NCI-H146 (cell line): ENCODE measurements at places on chromosomes 3 and 15.

DNA sequence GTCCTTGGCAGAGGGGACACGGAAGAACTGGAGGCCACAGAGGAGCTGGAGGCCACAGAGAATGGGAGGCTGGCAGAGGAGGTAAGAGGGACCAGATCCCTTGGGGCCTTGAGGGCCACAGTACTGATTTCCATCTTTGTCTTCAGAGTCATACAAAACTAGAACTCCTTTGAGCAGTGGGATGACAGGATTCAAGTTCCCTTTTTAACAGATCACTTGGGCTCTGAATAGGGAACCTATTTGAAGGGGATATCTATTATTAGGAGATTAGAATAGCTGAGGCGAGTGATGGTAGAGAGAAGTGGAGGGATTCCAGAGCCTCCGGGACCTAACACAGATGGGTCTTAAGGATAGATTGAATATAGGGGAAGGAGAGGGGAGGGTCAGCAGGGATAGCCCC lies 55.7 kb downstream of the OXNAD1 start:
- DNase-seq = no peak

- DNase-seq = no peak
Observed at GRCh38 chr3:19427422-19428149, 279.3 kb downstream of the KCNH8 start.

- DNase-seq = no peak
Observed at GRCh38 chr15:51709031-51709430, 27.7 kb downstream of the SCG3 start.

DNA sequence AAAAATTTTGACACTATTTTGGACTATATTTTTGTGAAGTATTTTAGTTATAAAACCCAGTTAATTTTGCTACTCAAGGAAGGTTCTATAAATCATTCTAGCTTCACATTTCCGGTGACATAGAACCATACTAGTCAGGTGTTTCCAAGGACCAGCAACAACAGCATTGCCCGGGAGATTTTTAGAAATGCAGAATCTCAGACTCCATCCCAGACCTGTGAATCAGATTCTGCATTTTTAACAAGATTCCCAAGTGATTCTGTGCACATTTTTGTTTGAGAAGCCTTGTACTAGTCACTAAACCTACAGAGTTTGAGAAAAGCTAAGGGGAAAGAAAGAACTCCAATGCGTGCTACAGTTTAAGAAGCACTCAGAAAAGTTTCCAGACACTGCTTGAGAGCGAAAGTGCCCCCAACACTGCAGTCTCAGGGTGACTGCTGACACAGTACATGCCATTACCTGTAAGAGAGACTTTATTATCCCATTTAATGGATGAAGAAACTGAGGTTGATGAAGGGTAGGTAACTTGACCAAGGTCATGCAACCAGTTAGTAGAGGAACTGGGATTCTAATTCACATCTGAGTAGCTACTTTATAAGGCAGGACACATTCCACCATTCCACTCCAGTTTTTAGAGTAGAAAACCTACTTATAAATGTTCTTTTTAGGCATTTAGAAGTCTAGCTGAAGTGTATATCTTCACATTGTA lies 49.7 kb upstream of the USP3 start:
- no peak for DNase-seq

DNA sequence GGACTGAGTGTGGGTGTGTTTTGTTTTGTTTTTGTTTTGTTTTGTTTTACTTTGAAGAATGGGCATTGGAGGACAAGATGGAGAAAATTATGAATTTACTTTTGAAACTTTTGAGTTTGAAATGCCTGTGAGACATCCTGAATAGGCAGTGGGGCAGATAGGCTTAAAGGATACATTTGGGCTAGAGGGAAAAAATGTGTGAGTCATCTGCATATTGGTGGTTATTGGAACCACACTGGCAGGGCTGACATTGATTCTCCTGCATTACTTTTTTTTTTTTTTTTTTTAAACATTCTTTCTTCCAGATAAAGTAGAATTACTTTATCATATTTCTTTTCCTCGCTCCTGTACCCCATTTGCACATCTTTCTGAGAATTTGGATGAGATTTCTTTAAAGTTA lies 56.1 kb downstream of the CALML4 start:
- no peak for DNase-seq

- DNase-seq = peak; percentile 5
Observed at GRCh38 chr3:39443530-39443929, 23.9 kb upstream of the MOBP start.

- no peak for DNase-seq
Observed at GRCh38 chr3:106119614-106120082, 250.8 kb upstream of the CBLB start.

DNA sequence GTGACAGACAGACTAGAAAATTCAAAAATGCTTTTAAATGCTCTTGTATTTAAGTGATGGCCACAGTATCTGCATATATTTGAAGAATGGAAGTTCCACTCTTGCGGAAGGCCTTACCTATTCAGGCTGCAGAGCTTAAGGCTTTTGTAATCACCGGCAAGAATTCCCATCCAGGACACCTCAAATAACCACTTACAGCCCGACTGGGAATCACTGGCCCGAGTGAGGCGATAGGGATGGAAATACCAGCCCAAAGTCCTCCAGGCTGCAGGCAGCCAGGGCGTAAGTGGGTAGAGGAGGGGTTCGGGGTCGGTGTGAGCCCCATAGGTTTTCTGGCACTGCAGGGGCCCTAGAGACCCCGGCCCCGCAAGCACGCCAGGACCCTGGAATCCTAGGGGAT lies 9.5 kb downstream of the CMTM7 start:
- DNase-seq = no peak

GRCh38 chr3:149535333-149535685 lies 60.8 kb downstream of the TM4SF4 start:
- DNase-seq = peak; percentile 27

GRCh38 chr3:169809230-169809795 lies 3.4 kb upstream of the LRRIQ4 start:
- DNase-seq = no peak

DNA sequence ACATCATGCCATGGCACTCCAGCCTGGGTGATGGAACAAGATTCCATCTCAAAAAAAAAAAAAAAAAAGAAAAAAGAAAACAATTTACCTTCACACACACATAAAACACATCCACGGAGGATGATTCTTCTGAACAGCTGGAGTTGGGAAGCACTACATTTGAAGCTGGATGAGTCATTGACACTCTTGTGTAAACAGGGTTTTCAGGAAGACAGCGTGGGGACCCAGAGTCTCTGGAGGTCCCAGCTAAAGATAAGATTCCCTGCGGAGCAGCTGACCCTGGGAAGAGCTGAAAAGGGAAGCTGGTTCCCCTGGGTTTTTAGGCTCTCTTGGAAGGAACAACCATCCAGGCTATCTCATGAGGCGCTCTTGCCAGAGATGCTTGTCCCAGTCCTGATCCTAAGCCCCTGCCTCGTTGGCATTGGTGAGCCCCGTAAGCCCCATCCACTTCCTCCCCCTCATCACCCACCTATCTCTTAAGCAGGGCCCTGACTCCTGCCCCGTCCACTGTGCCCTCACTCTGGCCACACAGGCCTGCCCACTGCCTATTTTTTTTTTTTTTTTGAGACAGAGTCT lies 32.0 kb upstream of the FURIN start:
- DNase-seq = no peak

GRCh38 chr15:67803996-67804843 lies 21.1 kb upstream of the SKOR1 start:
- no peak for DNase-seq

DNA sequence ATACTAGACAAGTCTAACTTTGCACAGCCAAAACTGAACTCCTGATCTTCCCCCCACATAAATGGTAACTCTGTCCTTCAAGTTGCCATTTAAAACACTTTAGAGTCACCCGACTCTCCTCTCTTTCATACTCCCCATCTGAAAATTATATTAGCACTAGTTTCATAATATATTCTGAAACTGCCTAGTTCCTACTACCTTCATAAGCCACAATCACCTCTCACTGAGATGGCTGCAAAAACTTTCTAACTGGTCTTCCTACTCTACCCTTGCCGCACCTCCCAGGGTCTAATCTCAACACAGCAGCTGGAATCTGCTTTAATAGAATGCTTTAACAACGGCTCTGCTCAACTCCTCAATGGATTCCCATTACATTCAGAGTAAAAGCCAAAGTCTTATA lies 55.0 kb downstream of the GLB1 start:
- no peak for DNase-seq

DNA sequence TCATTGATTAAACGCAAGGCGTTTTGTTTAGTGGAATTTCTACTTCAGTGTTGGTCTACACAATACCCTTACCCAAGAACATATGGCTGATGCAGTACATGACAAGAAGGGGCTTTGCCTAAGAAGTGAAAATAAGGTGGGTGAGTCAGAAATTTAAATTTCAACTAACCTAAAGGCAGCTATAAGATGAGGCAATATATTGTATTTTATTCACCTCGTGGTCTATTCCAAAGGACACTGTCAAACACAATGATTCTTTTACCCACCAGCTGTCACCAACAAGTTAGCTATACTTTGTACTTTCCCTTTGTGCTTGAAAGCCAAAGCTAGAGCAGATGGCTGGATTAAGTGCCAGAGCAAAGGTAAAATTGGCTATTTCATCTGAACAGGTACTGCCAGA lies 10.9 kb upstream of the SETMAR start:
- no peak for DNase-seq

DNA sequence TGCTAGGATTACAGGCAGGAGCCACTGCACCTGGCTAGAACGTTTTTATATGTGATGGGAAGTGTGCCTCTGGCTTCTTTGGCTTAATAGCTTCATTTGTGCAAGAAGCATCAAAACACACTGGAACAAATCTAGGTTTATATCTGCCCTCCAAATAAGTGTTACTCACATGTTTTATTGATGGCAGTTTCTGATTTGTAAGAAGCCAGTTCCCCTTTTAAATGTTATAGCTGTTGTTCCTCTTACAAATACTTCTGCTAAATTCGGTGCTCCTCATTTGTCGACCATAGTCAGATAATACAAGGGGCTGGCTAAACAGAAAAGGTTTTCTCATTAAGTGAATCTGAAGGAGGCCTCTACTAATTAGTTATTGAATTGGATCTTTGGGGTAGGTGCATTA lies 307.1 kb upstream of the SEMA6D start:
- no peak for DNase-seq

DNA sequence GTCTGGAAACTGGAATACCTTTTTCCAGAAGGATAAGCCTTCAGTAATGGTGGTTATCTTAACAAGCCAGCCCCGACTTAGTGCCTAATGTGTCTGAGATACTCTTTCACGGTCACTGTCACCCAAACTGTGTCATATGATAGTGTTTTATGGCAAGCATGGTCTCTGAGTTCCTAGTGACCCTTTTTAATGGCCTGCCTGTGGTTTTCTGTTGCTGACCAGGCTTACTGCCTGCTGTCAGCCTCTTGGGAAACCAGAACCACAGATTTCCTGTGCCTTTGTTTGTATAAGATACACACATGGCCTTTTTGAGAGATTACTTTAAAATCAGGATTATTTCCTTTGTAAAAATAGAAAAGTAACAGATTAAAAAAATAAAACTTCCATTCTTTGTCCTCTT lies 22.4 kb downstream of the HPS3 start:
- no peak for DNase-seq

GRCh38 chr3:99578339-99578970 lies 59.9 kb upstream of the COL8A1 start:
- no peak for DNase-seq

DNA sequence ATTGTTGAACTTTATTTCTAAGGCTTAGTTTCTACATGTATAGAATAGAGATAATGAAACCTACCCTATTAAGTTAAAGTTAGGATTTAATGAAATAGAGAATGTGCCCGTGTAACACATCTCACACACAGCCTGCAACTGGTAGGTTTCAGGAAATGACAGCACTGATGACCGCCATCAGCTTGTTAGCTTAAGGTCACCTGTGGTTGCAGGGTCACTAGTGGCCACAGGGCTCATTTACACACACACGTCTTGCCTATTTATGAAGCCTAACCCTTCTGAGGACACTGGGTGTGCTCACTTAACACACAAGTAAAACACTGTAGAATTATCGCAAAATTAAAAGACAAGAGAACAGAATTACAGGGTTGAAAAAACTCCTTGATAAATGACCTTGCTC lies 20.1 kb downstream of the CHRM5 start:
- peak; percentile 20 for DNase-seq

- peak; percentile 67 for DNase-seq
Observed at GRCh38 chr3:136658946-136659682, 93.1 kb downstream of the STAG1 start.

- DNase-seq = no peak
Observed at GRCh38 chr3:194575484-194576210, 57.6 kb downstream of the TMEM44 start.

- DNase-seq = peak; percentile 68
Observed at GRCh38 chr3:139358841-139359562, 15.2 kb downstream of the MRPS22 start.

DNA sequence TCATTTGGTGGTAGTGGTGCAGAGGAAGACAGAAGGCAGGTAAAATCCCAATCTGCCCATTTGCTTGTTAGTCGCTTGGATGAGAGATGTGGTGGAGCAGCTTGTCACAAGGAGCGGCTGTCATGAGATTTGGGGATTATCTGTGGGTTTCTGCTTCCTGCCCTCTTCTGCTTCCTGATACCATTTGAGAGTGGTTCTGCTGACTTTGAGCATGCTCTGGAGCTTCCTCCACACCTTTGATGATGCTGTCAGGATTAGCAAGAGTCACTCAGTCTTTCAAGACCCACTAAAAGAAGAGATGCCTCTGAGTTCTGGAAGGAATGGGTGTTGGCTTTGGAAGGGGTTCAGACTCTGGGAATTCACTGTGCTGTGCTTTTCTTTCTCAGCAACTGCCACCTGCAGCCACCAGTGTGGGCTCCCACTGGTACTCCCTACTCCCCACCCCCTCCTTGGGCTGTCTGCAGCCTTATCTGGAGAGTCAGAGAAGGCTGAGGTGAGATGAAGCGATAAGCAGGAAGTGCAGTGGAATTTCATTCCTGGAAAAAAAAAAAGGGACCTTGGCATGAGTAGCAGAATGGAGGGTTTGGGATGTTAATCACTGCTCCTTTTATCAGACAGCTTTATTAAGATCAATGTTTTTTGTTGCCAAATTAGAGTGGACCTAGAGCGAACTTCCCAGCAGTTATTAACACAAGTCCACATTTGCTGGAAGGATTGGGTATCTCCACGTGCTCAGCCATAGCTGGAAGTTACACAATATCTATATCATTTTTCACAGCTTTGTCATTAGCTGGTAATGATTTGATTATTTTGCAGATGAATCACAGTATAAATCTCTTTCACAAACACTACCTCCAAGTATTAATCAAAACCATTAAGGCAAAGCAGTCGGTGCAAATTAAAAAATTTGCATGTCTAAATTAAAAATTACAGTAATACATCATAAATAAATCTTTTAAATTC lies 233.0 kb upstream of the SATB1 start:
- peak; percentile 14 for DNase-seq
